Activated naive CD4-positive, alpha-beta T cell (primary cell): ENCODE measurements at places on chromosomes 3 and 15.

DNA sequence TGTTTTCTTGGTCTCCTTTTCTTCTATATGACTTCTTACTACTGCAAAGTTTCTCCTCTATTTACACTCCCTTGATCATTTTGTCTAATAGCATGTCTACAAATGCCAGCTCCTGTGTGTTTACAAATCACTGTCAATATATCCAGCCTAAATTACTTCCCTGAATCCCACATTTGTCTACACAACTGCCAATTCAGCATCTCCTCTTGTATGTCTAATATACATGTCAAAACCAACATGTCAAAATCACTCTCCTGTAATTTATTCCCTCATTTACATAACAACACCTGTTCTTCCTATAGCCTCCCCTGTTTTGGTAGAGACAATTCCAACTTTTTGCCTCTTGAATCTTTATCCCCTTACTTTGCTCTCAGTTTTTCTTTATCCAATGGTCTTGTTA, 359.3 kb downstream of the PLOD2 start:
- DNase-seq: no peak

DNA sequence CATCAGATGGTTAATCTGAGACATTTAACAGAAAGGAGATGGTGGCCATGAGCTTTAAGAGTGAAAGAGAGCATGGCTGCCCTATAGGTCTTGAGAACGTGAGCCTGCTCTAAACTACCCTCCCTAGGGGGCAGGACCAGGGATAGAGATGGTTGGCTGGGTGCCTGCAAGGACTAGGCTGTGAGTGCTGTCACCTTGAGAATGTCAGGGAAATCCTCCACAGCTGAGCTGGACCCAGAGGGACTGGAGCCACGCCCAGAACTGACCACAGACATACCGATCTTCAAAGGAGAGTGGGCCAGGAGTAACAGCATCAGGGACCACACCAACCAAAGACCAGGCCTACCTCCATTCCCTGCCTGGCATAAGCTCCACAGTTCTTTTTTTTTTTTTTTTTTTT, 53.6 kb upstream of the UBE2E1 start:
- no peak for DNase-seq

DNA sequence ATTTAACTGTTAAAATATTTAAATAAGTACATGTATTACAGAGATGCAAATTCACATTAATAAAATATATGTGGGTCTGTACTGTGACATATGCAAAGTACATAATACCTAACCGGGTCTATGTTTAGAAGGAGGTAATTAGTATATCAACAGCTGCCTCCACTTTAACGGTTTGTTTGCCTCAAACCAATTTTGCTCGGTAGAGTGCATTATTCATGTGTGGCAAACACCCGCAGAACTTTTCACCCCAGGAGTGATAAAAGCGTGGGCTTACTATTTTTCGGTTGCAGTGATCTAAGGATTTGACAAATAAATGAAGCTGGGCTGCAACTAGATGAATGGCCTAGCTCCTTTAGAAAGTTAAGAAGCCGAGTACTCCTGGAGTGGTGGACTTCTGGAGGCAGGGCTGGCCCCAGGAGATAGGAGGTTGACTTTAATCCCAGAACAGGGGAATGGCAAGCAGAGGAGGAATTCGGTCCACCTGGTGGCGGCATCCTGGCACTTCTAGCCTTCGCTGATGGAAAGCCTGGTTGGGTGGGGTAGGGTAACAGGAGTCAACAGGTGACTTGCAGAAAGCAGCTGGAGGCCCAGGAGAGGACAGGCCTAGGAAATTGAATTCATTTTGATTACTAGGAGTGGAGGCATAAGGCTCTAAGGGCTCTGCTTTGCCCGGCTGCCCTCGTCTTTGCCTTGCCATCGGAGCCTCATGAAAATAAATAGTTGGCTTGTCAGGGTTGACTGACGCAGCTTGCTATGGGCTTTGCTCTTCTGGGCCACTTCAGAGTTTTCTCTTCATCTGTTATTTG, 2.4 kb downstream of the SLCO3A1 start:
- DNase-seq: no peak

- no peak for DNase-seq
Observed at GRCh38 chr15:77591968-77592613, 40.6 kb downstream of the LINGO1 start.

- no peak for DNase-seq
Observed at GRCh38 chr15:92460023-92460422, 66.3 kb downstream of the ST8SIA2 start.

GRCh38 chr15:101266034-101266433, 11.3 kb downstream of the SELENOS start:
- DNase-seq: no peak

- no peak for DNase-seq
Observed at GRCh38 chr3:168974617-168975403, 688.7 kb downstream of the MECOM start.

DNA sequence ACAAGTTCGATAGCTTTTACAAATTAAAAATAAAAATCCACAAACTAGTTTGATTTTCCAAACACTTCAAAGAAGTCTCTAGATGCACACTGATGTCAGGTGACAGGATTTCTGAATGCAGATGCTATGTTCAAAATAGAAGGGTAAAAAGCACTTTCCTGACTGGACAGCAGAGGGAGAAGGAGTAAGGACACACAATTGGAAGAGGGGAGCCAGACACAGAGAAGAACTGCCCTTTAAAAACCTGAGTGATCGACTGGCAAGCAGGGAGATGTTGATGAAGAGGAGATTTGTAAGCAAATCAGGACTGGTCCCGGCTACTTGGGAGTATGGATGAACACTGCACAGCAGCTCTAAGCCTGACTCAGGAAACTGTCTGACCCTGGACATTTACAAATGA, 612.8 kb downstream of the MAGI1 start:
- no peak for DNase-seq

DNA sequence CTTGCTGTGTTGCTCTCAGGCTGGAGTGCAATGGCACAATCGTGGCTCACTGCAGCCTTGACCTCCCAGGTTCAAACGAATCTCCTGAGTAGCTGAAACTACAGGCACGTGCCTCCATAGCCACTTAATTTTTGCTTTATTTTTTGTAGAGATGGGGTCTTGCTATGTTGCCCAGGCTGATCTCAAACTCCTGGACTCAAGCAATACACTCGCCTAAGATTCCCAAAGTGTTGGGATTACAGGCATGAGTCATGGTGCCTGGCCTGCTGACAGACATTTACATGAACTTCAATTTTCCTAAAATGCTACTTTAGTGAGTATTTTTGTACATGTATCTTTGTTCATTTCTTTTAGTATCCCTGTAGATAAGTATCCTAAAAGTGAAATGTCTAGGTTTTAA, 132.3 kb downstream of the SUCLG2 start:
- no peak for DNase-seq

GRCh38 chr3:24595796-24596195, 101.1 kb upstream of the THRB start:
- DNase-seq: no peak

GRCh38 chr3:157051591-157051990, 108.4 kb downstream of the CCNL1 start:
- DNase-seq: no peak

DNA sequence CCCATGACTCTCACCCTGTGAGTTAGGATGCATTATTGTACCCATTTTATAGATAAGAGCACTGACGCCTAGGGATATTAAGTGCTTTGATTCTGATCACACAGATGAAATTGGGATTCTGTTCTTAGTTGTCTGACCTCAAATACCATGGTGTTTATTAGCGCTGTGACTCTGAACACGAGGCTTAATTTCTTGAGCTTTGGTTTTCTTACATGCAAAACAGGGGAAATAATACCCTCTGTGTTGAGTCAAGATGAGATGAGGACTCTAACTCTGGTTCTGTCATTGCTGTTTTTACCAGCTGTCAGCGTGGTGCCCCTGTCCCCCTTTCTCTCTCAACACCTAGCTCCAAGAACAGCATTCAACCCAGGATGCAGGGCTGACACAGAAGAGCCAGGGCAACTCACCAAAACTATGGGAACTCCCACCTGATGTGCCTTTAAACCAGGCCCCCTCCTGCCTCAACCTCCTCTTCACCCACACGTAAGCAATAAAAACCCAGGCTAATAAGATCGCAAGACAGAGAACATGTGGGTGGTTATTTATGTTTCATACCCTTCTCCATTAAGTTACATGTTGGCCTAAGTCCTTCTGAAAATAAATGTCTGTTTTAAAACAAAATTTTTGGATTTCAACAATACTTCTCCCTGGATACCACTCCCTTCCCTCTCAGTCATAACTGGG, 100.1 kb upstream of the SPATA12 start:
- DNase-seq: no peak

GRCh38 chr3:107662124-107662507, 139.4 kb downstream of the BBX start:
- no peak for DNase-seq

DNA sequence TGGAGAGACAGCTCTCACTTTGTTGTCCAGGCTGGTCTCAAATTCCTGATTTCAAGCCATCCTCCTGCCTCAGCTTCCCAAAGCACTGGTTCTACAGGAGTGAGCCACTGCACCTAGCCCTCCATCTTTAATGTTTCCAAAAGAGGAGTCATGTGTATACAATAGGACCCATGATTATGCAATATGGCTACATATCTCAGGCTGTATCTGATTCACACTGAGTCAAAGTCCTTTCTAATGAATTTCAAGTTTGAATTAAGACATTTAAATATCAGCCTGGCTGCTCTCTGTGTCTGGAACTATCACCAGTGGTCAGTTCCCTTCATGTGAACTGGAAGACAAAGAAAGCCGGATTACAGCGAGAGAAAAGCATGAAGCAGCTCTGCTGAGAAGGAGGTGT, 90.5 kb downstream of the MINAR1 start:
- DNase-seq: no peak

GRCh38 chr15:72783004-72783639, 436 bp downstream of the ADPGK start:
- no peak for DNase-seq
